Dermis microvascular lymphatic vessel endothelial cell (primary cell): ENCODE measurements at places on chromosomes 6 and 20. TPM values are rescaled to one million over a fixed set of nuclear protein-coding genes. Genes with fewer than 3 reads are reported as not detected.

DNA sequence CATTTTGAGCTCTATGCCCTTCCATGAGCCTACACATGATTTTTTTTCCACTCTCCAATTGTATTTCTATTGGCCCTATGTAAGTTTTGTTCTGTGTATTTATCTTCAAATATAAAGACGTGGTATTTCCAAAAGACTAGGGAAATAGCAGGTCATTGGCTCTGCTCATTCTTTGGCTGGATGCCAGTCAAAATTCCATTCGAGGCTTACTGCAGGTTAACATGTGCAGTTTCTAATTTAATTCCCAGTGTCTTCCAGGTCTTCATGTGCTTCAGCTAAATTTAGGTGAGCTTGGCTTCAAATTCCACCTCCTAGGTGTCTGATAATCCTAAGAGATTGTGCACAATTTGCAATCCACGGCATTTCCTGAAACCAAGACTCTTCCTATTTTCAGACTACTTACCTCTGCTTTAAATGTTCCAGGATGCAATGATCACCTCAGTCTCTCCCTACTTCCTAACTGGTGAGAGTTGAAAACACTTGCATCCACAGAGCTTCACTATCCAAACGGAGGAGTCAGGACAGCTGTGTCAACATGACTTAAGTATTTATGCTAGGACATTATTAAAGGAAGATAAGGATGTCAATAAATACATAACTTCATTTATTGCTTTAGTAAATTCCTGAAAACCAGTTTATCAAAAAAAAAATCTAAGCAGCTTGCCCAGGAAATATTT lies 236.1 kb downstream of the COL12A1 start:
- peak; percentile 9 for DNase-seq

- no peak for DNase-seq
Measured at GRCh38 chr6:119314885-119315272, 34.7 kb downstream of the MAN1A1 start.

DNA sequence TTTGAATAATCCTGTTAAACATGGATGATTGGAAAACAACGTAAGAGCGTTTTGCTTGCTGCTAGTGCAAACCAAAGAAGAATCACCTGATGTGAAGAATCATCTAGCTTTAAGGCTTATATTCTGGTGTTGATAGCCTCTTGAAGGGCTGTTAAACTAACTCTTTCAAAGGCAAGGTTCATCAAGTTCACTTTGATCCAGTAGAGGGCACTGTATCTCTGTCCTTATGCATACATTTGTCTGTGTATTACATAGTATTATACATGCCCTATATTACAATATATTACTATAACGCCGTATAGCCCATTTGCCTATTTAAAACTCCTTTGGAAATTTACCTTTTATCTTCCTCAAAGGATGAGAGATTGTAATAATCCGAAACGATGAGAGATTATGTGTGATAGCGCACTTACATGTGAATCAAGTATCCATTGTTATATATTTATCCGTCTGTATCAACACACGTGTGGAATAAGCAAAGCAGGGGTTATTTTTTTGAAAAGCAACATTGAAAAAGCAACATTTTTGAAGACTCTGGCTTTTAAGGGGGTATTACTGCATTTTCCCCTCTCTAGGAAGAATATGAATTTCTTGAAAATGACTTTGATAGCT lies 50.8 kb upstream of the NRN1 start:
- DNase-seq = peak; percentile 68

GRCh38 chr6:157107915-157108651 lies 215.2 kb downstream of the TMEM242 start:
- no peak for DNase-seq

GRCh38 chr20:14355791-14356190 lies 18.4 kb upstream of the FLRT3 start:
- no peak for DNase-seq

DNA sequence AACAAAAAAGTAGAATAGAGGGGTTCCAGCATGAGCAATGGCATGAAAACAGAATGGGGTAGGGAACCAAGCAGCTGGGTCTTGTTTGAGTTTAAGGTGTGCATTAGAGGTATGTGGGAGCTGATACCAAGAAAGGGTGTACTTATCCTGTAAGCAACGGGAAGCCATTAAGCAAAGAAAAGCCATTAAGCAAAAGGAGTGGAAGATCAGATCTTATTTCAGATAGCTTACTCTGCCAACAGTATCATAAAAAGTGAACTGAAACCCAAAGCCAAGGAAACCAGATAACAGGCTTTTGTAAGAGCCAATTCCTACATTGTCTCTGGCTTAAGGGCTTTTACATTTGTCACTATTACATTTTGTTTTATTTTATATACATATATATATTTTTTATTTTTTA lies 21.3 kb upstream of the BEND6 start:
- DNase-seq = no peak

DNA sequence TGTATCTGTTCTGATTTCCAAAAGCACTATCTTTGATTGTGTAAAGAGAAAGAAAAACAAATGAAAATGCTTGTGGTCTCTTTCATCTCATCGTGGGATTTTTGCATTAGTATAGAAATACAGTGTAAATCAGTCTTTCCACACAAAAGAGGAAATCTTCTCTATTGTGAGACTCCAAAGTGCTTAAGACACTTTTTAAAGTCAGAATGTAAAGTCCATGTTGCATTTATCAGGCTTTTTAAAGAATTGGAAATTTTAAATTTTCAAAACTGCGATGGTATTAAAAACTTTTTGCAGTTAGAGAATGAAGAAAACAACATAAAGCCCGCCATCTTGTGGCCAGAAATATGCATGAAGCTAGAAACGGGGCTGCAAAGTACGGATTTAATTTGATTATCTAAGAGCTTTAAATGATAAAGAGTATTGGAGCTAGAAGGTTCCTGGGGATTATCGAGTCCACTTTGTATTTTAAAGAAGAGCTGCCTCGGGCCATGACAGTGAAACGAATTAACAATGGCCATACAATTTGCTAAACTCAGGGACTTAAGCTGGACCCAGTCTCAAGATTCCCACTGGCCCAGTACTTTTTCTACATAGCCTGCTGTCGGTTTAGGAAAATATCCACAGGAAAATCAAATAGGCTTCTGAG lies 339.6 kb downstream of the ARHGAP18 start:
- DNase-seq = peak; percentile 60

The PTK6 gene
- total RNA-seq = under 0.01 TPM in 2 replicates

The PHF3 gene
- total RNA-seq = 34.9 and 38.8 TPM in 2 replicates

The SLC32A1 gene
- total RNA-seq = not detected in 2 replicates

The RFX6 gene
- total RNA-seq = not detected in 2 replicates
